ENCODE measurements at places on chromosomes 16 and 17.

DNA sequence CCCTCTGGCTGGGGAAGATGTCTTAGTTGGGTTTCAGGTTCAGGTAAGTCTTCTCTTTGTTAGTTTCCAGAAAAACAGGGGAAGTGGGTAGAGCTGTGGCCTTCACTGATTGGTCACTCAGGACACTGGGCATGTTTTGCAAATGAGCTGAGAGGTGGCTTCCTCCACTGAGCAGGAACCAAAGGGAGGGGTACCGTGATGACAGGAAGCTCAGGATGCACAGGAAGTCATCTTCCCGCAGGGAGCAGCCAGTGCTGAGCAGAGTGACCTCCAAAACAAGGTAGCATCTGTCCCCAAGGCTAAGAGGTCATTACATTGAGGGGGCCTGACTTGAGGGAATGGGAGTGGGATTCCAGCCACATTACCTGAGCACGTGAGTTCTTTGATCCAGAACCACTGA, 5.6 kb downstream of the NT5C start:
- DNase-seq = peak; percentile 38

- DNase-seq = no peak
Measured at GRCh38 chr16:52399116-52399515, 147.8 kb downstream of the TOX3 start.

DNA sequence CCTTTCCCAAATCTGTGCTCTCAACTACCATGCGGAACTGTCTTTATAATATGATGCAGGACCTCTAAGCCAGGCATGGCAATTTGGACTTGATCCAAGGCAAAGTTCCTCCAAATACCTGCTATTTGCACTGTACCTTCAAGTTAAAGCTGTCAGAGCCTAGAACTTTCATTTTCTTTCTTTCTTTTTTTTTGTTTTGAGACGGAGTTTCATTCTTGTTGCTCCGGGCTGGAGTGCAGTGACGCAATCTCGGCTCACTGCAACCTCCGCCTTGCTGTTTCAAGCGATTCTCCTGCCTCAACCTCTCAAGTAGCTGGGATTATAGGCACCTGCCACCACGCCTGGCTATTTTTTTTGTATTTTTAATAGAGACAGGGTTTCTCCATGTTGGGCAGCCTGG, 51.7 kb downstream of the ARHGAP27 start:
- no peak for DNase-seq

DNA sequence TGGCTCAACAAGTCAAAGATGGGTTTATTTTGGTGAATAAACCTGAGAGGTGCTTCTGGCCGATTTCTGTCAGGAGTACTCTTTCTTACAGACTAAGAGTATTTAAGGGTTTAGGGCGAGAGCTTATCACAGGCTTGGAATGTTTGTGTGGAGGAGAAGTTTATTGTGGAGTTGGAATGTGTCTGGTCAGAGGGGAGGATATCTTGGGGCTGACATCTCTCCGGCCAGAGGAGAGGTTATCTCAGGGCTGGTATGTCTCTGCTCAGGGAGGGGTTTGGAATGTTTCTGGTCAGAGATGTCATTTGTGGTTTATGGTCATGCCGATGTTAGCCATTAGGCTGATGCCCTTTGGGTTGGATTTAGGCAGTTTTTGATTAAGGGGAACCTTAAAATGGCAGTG, 236.4 kb upstream of the EEF2KMT start:
- no peak for DNase-seq

- peak; percentile 59 for DNase-seq
Measured at GRCh38 chr16:2155977-2156848, 631 bp downstream of the TRAF7 start.
